ENCODE measurements at places on chromosomes 2 and 18.

GRCh38 chr2:100983684-100984310 is 18.3 kb upstream of the RPL31 start:
- no peak for DNase-seq

GRCh38 chr18:41600693-41601391 is 354.2 kb upstream of the PIK3C3 start:
- no peak for DNase-seq

DNA sequence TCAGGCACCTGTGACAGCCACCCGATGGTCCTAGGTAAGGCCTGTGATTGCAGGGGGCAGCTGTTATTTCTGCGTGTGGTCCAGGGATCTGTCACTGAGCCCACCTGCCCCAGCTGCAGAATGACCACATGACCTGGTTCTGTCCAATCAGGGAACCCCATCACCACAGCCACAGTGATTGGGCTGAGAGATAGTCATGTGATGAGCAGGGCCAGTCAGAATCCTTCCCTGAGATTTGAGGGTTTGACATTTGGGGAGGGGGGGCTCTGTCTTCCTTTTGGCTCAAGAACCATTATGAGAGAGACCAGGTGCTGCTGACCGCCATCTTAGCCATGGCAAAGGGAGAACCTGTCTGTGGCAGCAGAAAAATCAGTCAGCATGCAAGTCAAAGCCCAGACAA is 147.2 kb downstream of the SMAD7 start:
- no peak for DNase-seq

- DNase-seq = no peak
Observed at GRCh38 chr2:207121784-207122183, 44.0 kb downstream of the KLF7 start.

GRCh38 chr18:79608069-79608468 is 71.5 kb upstream of the CTDP1 start:
- no peak for DNase-seq
